Activated CD4-positive, CD25-positive, alpha-beta regulatory T cell treated with anti-CD3 and anti-CD28 coated beads, Interleukin-2, amount 50 U/mL, for 24 hours (primary cell): ENCODE measurements at places on chromosomes 4 and X.

DNA sequence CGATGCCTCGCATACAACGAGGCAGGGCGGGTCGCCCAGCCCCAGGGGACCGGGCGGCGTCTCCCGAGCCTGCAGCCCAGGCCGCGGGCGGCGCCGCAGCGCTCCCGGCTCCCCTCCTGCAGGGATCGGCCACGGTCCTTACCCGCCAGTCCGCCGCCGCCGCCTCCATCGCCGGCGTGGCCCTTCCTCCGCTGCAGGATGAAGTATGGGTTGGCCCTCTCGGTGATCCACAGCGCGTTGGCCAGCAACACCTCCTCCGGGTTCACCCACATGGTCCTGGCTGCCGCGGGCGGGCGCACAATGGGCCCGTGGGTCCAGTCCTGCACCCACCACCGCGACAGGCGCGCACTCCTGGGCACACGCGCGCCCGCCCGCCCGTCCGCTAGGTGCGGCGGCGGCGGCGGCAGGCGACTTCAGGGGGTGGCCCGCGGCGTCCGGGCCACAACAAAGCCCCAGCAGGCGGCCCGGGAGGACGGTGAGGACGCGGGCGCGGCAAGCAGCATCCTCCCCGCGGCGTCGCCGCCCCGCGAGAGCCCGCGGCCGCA is 339 bp downstream of the TBC1D9 start:
- peak; percentile 61 for ATAC-seq

- peak; percentile 91 for ATAC-seq
Measured at GRCh38 chr4:150828159-150828558, 186.9 kb downstream of the LRBA start.

DNA sequence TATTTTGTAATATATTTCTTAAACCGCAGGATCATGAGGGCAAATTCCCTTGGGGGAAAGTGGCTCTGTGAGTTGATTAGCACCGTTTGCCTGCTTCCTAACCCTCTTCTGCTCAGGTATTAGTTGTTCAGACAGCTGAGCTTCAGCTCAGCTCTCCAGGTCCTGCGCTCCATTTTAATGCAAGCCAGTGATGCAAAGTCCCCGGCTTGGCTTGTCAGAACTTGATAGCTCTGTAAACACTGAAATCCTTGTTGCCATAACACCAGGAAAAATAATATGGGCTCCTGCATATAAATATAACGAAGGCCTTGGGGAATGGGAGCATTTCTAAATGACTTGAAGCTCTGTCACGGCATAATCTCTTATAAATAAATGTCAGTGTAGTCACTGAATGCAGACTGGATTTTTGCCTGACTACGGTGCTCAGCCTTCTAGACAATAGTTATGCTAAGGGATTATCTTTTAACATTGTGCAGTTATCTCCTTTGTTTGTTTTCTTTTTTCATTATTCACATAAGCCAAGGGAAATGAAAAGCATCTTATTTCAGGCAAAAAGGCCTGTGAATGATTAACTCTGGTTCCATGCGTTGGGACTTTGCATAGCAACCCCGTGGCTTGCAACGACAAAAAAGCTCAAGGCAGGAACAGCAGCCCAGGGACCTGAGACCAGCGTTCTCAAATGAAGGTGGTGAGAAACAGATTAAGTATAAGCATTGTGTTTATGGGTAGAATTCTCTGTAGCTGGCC is 253.2 kb downstream of the SPRY1 start:
- no peak for ATAC-seq

GRCh38 chrX:38856670-38857265 is 55.5 kb downstream of the MID1IP1 start:
- no peak for ATAC-seq

DNA sequence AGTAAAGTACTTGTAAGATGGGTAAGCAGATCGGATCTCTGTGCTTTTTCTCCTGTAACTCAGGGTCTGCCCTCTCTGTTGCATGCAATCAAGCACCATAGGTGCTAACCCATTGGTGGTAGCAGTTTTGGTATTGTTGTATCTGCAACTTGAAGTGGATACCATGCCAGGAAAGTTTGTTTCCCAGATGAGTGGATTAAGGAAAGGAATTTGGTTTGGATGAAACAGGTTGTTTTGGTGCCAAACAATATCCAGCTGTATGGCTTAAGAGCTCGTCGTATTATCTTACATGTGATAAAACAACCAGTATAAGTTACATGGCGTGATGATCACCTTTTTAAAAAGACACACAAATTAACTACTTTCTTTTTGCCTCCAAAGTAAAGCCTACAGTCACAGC is 280.9 kb upstream of the TENM3 start:
- ATAC-seq, result no peak

DNA sequence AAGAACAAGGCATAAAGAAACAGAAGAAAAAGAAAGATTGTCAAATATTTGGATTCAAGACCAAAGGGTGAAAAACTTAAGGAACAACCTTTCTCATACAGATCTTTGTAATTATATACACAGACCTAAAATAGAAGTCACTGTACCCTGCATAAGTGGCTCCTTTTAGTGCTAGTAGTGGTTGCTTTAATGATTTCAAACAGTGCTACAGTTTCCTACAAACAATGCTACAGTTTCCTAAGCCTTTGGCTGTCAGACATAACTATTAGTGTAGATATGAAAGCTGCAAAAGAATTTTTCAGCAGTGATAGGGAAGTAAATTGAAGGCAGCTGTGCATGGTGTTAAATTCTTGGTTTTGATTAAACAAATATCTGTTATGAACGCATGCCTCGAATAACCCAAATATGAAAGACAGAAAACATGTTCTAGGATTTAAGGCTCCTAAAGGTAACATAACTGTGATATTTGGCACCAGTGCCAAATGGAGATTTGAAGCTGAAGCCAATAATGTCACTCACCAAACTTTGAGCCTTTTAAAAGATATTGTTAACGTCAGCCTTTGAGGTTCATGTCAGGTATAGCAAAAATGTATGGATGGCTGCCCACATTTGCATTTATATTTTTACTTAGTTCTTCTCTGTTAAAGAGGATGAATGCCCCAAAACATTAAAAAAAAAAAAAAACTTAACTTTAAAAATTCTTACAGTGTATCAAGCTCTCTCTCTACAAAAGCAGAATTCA is 36.6 kb downstream of the SMARCAD1 start:
- no peak for ATAC-seq

DNA sequence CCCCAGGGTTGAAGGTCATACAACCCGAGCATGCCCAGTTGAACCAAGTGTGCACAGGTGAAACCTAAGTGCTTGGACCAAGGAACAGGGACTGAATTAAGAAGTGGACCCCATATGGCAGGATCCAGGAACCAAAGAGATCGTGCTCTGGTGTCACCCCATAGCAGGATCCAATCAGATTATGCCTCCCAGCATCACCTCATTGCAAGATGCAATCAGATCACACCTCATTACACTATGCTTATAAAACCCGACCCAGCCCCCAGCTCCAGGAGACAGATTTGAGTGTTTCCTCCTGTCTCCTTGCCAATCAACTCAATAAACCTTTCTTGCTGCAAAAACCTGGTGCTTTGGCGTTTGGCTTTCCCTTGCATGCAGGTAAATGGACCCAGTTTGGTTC is 37.6 kb downstream of the EFHC2 start:
- no peak for ATAC-seq

DNA sequence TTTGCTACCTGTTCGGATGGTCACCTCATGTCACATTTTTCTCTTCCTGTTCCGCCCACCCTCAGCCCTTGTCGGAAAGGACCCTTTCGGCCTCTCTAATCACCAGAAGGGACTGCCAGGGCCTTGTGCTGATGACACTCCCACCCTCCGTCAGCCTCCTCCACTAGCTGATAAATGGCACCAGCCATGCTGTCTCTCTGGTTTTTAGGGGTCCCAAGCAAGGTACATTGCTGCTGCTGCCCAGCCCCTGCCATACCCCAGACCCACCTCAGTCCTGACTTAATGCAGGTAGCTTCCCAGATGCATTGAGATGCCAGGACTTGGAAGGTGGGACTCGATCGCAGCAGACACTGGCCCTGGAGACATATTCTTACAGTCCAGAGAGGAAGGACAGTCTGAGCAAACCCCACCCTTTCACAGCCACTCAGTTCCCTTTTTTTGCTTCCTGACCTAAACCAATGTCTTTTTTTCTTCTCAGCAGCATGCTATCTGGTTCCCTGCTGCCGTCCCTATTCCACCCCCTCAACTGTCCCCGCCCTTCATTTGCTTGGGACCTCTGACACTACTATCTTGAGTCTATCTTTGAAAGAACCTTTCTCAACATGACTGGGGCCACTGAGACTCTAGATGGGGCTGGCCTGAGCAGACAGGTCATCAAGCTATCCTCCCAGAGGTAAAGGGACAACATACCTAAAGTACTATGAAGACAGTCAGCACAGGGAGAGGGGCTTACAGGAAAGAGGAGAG is at the start of gene BTK:
BTK (minus strand) TSS at position 397 of the 747 bp plus-strand sequence. CDS start 10,907 bp downstream, outside the sequence.
- ATAC-seq, result no peak

DNA sequence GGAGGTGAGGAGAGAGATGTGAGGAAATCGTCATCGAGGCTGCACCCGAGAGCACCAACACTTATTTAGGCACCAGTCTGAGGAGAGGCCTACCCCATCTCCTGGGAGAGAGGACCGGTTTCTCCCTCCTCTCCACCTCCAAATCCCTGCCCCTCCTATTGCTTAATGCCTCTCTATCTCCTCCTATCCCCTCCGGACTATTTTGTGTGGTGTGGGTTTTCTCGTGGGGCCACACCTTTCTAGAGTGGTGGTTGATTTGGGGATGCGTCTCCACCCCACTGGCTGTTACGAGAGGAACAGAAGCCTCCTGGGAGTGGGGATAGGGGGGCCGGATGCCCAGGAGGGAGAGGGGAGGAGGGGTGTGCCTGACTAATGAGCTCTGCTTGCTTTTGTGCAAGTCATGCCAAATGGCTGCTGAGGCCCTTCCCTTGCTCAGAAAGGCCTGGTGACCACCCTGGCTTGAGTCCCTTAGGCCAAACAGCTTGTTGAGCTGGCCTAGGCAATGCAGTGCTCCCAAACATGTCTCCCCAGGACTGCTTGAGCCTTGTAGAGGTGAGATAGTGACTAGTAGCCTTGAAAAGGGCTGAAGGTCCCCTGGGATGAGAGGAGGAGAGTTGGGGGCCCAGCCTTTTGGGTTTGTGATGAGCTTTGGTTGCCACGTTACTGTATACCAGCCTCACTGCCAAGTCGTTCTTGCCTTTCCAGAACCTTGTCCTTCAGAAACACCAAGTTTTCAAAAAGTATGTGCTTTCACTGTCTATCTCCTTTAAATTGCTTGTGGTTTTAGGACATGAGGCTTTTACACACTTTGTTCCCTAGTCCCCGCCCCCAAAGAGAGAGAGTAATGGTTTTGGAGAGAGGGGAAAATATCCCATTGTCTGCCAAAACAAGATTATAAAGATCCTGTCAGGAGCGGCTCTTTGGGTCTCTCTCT is 1.2 kb downstream of the MSN start:
- ATAC-seq, result peak; percentile 59

DNA sequence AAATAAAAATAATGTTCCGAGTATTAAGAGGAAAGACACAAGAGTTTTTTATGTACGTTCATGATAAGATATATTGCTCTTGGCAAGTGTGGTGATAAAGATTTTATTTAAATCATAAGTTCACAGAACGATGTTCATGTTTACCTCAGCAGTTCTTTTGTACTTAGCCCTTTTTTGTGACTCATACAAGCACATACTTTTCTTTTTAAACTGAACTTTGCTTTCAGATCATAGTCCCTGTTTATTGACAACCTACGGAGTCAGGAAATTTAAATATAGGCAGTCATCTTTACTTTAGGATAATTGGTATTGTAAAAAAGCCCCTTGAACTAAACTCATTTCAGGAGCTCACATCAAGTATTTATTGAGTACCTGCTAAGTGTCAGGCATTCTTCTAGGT is 1.3 kb upstream of the CTSO start:
- ATAC-seq, result no peak

GRCh38 chr4:85968945-85969819 is 390.7 kb downstream of the MAPK10 start:
- ATAC-seq, result no peak

- no peak for ATAC-seq
Measured at GRCh38 chrX:17829566-17829965, 31.5 kb downstream of the RAI2 start.

GRCh38 chrX:51144828-51145442 is 187.7 kb upstream of the NUDT10 start:
- ATAC-seq, result no peak

DNA sequence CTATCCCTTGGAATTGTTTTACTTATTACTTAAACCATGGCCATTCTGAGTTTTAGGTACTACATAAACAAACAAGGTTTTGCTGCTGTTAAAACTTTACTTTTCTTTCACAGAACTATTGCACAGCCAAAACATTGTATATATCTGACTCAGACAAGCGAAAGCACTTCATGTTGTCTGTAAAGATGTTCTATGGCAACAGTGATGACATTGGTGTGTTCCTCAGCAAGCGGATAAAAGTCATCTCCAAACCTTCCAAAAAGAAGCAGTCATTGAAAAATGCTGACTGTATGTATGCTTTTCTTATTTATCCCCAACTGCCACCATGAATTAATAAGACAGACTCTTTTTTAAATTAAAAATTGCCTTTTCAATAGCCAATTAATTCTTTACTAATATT is 69.8 kb downstream of the CCKAR start:
- no peak for ATAC-seq

DNA sequence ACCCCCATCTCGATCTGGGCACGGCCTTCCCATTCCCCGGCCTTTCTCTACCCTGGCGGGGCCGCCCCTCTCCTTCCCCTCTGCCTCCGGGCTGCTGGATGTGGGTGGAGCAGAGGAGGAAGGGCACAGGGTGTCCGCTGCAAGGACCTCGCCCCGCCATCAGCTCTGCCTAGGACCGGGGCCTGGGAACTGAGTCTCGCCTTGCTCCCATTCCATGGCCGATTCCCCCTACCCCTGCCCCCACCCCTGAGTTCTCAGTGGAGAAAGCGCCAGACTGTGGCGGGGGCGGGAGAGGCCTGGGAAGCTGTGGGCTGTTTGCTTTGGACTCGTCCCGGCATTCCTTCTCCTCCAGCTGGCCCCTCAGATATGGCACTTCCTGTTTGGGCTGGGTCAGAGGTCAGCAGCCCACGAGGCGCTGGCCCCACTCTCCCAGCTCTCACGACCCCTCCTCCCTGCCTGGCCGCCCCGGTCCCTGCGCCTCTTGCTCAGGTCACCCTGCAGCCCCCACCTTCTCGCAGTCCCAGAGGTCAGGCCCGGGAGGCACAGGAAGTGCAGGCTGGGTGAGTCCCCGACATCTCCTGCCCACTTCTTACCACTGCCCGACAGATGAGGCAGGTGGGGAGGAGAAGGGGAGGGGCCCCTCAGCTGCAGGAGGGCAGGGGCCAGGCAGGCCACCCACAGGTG is 6.4 kb upstream of the BGN start:
- no peak for ATAC-seq

DNA sequence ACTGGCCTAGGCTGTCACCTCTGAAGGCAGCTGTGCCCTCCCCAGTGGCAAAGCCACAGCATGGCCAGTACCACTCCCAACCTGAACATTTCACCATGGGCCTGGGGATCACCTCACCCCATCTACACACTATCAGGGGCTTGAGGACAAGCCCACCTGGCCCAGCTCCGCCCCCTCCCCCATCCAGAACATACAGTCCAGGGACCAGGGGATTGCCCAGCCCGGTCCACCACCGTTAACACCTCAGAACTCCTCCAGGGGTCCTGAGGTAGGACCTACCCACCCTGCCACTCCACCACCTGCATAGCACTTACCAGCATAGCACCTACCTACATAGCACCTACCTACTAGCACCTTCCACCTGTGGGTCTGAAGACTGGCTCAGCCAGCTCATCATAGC is 179.8 kb downstream of the EDA start:
- no peak for ATAC-seq
